ENCODE measurements at places on chromosomes 5 and 9. TPM values are rescaled to one million over a fixed set of nuclear protein-coding genes. Genes with fewer than 3 reads are reported as not detected.

KIF12 gene
- 0.47 TPM for total RNA-seq

DNA sequence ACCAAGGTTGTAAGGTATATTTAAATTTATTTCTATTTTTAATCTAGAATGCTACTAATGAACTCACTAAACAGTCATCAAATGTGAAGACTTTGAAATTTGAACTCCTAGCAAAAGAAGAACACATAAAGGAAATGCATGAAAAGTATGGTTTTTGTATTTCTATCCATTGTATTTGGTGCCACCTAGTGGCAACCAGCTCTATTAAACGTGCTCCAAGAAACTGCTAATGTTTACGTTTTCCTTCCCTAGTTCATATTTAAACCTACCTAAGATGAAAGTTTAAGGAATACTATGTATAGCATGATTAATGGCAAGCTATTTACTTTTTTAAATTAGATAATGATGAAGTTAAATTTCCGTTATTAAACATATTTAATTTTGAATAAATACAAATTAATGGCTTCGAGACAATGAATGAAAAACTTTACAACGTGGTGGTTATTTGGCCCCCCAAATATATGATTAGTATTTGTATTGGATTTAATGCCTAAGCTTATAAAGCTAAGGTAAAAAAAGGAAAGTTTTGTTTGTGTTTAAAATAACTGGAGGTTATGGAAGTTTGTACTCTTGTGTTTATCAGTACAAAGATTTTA, 115.9 kb upstream of the SH3GL2 start:
- H3K27ac ChIP-seq, result no peak overlapping the region
- no peaks in the 10 kb centered on the region for H3K27me3 ChIP-seq
- no peak overlapping the region for H3K4me3 ChIP-seq
- H3K36me3 ChIP-seq, result peaks cover 8% of the 10 kb centered on the region

- no peaks in the 10 kb centered on the region for H3K4me1 ChIP-seq
- H3K27ac ChIP-seq, result no peak overlapping the region
- H3K36me3 ChIP-seq, result no peaks in the 10 kb centered on the region
- no peak for DNase-seq
- H3K27me3 ChIP-seq, result peaks cover 10% of the 10 kb centered on the region
Observed at GRCh38 chr9:101787891-101788290, 49.4 kb upstream of the GRIN3A start.

SLC46A2 gene
- total RNA-seq, result not detected

DNA sequence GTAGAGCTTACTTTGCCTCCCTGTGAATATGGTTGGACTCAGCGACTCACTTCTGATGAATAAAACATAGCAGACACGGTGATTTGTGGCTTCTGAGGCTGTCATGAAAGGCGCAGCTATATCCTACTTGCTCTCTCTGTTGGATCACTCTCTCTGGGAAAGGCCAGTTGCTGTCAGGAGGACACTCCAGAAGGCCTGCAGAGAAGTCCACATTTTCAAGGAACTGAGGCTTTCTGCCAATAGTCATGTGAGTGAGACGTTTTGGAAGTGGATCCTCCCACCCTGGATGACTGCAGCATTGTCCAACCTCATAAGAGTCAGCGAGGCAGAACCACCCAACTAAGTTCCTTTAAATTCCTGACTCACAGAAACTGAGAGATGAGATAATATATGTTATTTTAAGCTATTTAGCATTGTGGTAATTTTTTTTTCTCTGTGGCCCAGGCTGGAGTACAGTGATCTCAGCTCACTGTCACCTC, 156.0 kb upstream of the MAST4 start:
- H3K27me3 ChIP-seq, result peaks cover 3% of the 10 kb centered on the region
- peaks cover 1% of the 10 kb centered on the region for H3K4me1 ChIP-seq
- no peak for DNase-seq

DNA sequence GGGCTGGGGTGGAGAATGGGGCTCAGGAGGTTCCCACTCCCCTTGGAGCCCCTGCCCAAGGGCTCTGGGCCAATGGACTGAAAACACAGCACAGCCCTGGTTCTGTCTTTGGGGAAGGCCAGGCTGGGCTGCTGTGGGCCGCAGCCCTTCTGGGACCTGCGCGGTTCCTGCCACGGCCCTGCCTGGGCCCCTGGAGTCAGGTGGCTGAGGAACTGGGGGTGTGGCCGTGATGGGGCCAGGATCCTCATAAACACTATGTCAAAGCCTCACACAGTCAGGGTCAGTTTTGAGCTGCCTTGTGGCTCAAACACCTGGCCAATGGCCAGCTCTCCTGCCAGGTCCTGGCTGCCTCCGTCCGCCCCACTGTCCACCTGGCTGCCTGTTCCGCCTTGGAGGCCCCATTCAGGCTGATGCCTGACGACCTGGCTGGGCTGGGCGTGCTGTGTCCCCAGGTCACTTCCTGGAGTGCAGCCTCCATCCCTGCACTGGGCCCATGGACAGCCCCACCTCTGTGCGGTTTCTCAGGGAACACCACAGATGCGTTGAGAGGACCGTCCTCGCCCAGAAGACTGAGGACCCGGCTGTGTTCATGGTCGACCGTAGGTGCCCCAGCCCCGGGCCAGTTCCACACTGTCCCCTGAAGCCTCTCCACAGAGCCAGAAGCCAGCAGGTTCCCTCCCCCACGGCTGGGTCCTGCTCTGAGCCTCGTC, 27.5 kb downstream of the PAEP start:
- peaks cover 2% of the 10 kb centered on the region for H3K27me3 ChIP-seq
- no peaks in the 10 kb centered on the region for H3K36me3 ChIP-seq
- no peak overlapping the region for H3K27ac ChIP-seq

DNA sequence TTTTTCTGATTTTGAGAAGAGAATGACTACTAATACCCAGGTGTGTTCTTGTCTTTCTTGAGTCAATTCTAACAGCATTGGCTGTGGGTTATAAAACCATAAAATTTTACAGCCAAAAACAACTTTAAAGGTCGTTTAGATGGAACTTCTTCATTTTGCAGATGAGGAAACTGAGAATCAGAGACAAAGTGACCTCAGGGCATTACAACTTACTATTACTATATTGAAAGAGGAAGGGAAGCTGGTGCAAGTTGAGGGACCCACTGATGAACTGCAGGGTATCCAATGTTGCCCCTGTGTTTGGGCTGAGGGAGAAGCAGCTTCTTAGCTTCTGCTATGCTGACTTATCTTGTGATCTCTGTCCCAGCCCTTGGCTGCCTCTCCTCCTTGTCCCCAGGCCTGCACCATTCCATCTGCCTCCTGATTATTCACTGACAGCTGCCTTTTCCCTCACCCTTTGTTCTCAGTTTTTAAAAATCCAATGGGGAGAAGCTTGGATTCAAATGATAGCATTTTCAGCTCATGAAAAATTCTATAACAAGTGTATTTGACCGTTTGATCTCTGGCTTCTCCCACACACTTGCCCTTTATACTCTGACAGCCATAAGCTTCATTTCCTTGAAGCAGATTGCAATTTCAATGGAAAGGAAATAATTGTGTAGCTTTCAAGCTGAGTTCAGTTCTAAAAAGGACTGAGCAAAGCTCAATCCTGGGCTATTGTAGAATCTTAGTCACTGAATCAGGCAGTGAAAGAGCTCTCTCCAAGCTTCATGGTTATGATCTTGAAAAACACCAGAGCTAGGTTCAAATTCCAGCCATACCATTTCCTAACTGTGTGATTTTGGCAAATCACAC, 68.5 kb downstream of the TMC1 start:
- no peak for DNase-seq
- H3K4me3 ChIP-seq, result no peak overlapping the region
- no peaks in the 10 kb centered on the region for H3K36me3 ChIP-seq
- H3K4me1 ChIP-seq, result peaks cover 38% of the 10 kb centered on the region

MPDZ gene
- total RNA-seq, result 56.1 TPM

DNA sequence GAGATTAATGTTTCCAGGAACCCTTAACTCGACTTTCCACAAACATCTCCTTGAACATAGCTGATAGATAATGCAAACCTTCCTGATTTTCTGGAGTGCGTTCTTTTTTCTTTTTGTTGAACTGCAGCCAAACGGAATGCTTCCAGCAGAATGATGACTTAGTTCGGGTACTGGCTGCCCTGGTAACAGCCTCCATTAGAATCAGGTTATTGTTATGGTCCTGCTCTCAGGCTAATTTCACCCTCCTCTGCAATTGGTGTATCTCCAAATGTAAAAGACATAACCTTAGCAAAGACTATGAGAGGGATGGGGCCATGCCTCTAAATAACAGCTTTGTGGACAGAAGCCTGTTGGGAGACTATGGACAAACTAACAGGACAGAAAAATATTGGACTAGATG, 116.5 kb downstream of the PDE4D start:
- no peak overlapping the region for H3K4me3 ChIP-seq
- H3K27ac ChIP-seq, result no peak overlapping the region
- no peaks in the 10 kb centered on the region for H3K27me3 ChIP-seq
- no peaks in the 10 kb centered on the region for H3K36me3 ChIP-seq
- no peak for DNase-seq

DNA sequence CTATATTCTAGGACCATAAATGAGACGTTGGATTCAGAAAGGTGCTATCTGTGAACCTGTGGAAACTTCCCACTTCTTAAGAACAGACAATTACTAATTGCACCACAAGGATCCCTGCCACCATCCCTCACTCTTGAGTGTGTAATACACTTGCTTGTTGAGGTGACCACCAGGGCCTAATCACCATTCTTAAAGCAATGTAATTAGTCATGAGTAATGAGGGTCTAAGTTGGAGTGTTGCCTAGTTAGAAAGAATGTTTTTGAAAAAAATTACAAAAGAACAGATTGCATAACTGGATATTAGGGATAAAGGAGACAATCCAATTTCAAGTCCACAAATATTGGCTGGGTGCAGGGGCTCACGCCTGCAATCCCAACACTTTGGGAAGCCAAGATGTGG, 56.9 kb upstream of the TRIO start:
- no peaks in the 10 kb centered on the region for H3K27me3 ChIP-seq
- no peak for DNase-seq
- H3K4me1 ChIP-seq, result no peaks in the 10 kb centered on the region
- H3K36me3 ChIP-seq, result no peaks in the 10 kb centered on the region
- H3K4me3 ChIP-seq, result no peak overlapping the region

DNA sequence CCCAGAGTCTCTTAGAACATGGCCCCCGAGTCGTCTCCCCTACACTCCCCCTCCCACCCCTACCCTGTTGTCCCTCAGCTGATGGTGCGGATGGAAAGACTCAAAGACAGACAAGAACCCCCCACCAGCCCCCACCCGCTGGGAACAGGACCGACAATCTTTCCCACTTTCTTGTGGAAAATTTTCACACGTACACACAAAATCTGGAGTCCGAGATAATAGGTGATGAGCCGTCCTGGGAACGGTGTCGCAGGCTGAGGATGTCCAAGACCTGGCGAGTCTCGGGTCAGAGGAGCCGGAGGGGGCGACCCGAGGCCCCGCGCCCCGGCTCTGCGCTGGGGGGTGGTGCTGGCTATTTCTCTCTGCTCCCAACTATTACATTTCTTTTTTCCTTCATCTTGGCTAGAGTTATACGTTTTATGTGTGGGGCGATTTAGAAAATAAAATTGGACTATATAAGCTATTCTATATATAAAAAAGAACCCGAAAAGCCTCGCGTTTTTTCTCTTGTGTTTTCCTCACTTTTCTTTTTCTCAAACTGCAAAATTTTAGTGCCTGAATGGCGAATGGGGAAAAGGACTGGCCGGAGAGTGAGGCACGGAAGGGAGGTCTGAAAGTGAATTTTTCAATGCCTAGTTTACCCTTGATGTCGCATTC, 188.8 kb downstream of the MEF2C start:
- no peak for DNase-seq
- no peaks in the 10 kb centered on the region for H3K36me3 ChIP-seq
- peaks cover 36% of the 10 kb centered on the region for H3K4me1 ChIP-seq
- H3K4me3 ChIP-seq, result no peak overlapping the region
- H3K27ac ChIP-seq, result no peak overlapping the region

DNA sequence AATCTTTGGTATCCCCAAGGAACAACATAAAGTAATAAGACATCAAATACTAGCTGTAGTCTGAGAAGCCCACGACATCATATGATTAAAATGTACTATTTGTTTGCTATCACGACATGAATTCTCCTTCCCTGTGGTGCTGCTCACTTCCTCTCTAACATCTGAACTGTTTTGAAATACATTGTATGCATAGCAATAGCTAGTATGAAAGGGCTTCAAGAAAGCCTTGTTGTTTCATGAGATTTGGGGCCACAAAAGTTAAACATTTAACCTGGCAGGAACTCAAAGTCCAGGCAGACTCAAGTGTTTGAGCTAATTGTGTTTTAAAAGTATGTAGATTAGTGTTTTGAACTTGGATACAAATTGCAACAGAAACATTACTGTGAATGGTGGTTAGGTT, 237.4 kb upstream of the PTGER4 start:
- H3K4me1 ChIP-seq, result peaks cover 24% of the 10 kb centered on the region
- no peak for DNase-seq
- H3K36me3 ChIP-seq, result peaks cover 4% of the 10 kb centered on the region

DNA sequence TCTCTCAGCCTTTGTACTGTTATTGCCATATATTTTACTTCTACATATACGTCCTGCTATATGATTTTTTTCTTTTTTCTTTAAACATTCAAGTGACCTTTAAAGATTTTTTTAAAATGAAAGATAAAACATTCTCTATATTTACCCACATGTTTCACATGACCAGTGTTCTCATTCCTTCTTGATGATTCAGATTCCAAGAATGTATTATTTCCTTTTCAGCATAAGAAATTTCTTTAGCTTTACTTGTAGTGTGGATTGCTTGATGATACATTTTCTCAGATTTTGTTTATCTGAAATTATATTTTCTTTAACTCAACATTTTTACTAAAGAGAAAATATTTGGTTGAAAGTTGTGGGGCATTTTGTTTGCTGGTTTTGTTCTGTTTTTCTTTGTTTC, 792.1 kb downstream of the BRINP1 start:
- peaks cover 16% of the 10 kb centered on the region for H3K4me1 ChIP-seq
- H3K27me3 ChIP-seq, result no peaks in the 10 kb centered on the region
- H3K27ac ChIP-seq, result no peak overlapping the region
- peak overlapping the region; percentile 46 for H3K4me3 ChIP-seq
- DNase-seq, result no peak
- peaks cover 9% of the 10 kb centered on the region for H3K36me3 ChIP-seq

DNA sequence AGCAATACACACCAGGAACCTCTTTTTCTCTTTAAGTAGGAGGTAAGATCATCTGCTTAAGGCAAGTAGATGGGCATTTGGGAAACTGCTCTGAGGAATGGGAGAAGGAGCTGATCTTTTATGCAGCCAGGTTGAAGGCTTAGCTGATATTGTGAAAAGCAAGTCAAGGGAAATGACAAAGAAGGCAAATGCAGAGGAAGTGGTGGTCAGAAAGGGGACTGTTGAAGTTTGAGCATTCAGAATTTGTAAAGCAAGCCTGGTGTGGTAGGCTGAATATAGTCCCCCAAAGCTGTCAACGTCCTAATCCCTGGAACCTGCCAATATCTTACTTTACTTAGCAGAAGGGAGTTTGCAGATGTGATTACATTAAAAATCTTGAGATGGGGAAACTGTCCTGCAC, 128.9 kb downstream of the ADAMTS12 start:
- no peak for DNase-seq
- no peaks in the 10 kb centered on the region for H3K27me3 ChIP-seq
- H3K36me3 ChIP-seq, result no peaks in the 10 kb centered on the region
- peaks cover 11% of the 10 kb centered on the region for H3K4me1 ChIP-seq

ADRB2 gene
- 7.1 TPM for total RNA-seq

Data from osteocyte (in vitro differentiated cells).